Colonic mucosa (tissue), 4 donors: ENCODE measurements at places on chromosomes 11 and 22. TPM values are rescaled to one million over a fixed set of nuclear protein-coding genes. Genes with fewer than 3 reads are reported as not detected.

DNA sequence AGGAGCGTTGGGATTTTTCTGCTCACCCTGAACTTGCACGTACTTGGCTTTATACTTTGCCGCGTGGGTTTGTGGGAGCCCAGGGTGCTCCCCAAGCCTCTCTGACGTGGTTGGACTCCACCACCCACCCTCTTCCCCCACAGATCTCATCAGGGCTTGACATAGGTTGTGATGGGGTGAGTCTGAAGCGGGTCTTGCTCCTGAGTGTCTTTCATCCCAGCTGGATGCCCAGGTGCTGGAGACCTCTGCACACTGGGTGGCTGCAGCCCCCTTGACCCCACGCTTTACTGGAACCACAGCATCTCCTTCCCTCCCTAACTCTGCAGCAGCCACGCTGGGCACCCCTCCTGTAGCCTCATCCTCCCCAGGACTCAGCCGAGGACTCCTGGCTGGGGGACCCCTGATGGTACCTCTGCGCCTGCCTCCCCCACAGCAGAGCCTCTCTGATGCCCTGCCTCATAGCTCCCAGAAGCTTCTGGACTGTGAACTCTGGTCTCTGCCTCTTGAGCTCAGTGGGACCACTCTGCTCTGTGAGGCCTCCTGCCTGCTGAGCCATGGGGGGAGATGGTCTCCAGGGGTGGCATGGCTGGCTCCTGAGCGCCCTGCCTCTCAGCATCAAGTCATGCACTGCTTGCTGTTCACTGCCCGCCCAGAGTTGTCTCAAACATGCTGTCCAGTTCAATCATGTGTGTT, 45.2 kb downstream of the MYEOV start:
- no peaks in the 10 kb centered on the region for H3K27me3 ChIP-seq
- H3K27ac ChIP-seq = no peak overlapping the region
- no peaks in the 10 kb centered on the region for H3K36me3 ChIP-seq
- H3K4me3 ChIP-seq = no peak overlapping the region

- H3K27me3 ChIP-seq = no peaks in the 10 kb centered on the region
- H3K4me3 ChIP-seq = no peak overlapping the region
- no peak overlapping the region for H3K27ac ChIP-seq
- no peaks in the 10 kb centered on the region for H3K4me1 ChIP-seq
Observed at GRCh38 chr22:35392357-35392756, 7.6 kb upstream of the MCM5 start.

DNA sequence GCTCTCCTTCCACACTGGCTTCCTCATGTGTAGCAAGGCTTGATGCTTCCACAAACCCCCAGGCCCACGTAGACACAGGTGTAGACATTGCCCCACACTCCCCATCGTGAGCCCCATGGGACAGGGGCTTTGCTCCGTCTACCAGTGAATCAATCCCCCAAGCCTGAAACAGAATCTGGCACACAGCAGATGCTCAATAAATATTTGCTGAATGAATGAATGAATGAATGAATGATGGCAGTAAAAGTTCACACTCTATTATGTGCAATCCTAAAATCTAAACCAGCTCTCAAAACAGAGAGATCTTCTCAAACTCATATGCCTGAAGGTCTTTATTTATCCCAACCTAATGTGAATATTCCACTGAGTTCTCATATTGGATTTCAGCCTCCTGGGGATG, 69.9 kb downstream of the MN1 start:
- DNase-seq = no peak
- no peaks in the 10 kb centered on the region for H3K36me3 ChIP-seq
- H3K27me3 ChIP-seq = no peaks in the 10 kb centered on the region
- no peak overlapping the region for H3K4me3 ChIP-seq

UCP3 gene
- 1.5 TPM for total RNA-seq

- DNase-seq = no peak
- no peak overlapping the region for H3K4me3 ChIP-seq
- H3K36me3 ChIP-seq = no peaks in the 10 kb centered on the region
Observed at GRCh38 chr11:18699848-18700261, 1.3 kb downstream of the TMEM86A start.
